ENCODE measurements at places on chromosomes 13 and 19. TPM values are rescaled to one million over a fixed set of nuclear protein-coding genes. Genes with fewer than 3 reads are reported as not detected.

DNA sequence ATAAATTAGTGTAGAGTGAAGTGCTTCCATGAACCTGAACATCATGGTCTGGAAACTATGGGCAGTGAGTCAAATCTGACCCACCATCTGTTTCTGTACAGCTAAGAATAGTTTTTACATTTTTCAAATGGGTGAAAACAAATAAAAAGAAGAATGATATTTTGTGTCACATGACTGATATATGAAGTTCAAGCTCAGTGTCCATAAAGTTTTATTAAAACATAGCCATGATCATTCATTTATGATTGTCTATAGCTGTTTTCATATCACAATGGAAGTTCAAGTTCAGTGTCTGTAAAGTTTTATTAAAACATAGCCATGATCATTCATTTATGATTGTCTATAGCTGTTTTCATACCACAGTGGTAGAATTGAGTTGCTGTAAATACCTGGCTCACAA lies 42.7 kb downstream of the ZNF333 start:
- no peak overlapping the region for H3K4me3 ChIP-seq
- DNase-seq, result no peak
- no peaks in the 10 kb centered on the region for H3K36me3 ChIP-seq
- no peaks in the 10 kb centered on the region for H3K4me1 ChIP-seq
- no peak overlapping the region for H3K27ac ChIP-seq
- H3K27me3 ChIP-seq, result no peaks in the 10 kb centered on the region

The SERPINE3 gene
- not detected for total RNA-seq

GRCh38 chr19:46202426-46202825 lies 27.1 kb upstream of the IGFL1 start:
- H3K36me3 ChIP-seq, result no peaks in the 10 kb centered on the region
- peaks cover 38% of the 10 kb centered on the region for H3K27me3 ChIP-seq
- no peak overlapping the region for H3K4me3 ChIP-seq
- H3K27ac ChIP-seq, result no peak overlapping the region

The LRG1 gene
- 0.18 TPM for total RNA-seq

DNA sequence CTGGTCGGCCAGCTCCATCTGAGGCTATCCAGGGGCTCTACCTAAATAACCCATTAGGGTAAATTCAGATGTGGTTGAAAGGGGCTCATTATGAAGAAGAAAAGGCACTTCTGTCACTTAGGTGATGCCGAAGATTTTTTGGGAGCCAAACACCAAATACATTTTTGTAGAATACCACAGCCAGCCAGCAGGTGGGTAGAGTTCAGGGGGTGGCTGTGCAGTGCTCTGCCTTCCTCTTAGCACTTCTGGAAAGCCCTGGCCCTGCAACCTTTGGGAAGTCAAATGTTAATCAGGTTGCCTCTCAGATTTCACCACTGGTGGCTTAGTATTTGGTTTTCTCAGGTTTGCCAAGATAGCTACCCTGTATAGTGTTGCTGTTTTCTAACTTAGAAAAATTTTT lies 18.5 kb upstream of the GPR18 start:
- peaks cover 61% of the 10 kb centered on the region for H3K36me3 ChIP-seq
- no peaks in the 10 kb centered on the region for H3K27me3 ChIP-seq
- no peak for DNase-seq
- no peak overlapping the region for H3K4me3 ChIP-seq
- H3K4me1 ChIP-seq, result peaks cover 87% of the 10 kb centered on the region

The ZNF699 gene
- 10.7 TPM for total RNA-seq

The LGALS4 gene
- 0.93 TPM for total RNA-seq

- H3K27ac ChIP-seq, result no peak overlapping the region
- no peaks in the 10 kb centered on the region for H3K36me3 ChIP-seq
- H3K4me1 ChIP-seq, result peaks cover 7% of the 10 kb centered on the region
- no peak overlapping the region for H3K4me3 ChIP-seq
These were observed 159.5 kb downstream of the KDM4B start for GRCh38 chr19:5128251-5128935.
